GM13976 (cell line): ENCODE measurements at places on chromosomes 2 and 18.
A peak's percentile ranks its signal among the peaks of the same experiment; 100 is the strongest.

DNA sequence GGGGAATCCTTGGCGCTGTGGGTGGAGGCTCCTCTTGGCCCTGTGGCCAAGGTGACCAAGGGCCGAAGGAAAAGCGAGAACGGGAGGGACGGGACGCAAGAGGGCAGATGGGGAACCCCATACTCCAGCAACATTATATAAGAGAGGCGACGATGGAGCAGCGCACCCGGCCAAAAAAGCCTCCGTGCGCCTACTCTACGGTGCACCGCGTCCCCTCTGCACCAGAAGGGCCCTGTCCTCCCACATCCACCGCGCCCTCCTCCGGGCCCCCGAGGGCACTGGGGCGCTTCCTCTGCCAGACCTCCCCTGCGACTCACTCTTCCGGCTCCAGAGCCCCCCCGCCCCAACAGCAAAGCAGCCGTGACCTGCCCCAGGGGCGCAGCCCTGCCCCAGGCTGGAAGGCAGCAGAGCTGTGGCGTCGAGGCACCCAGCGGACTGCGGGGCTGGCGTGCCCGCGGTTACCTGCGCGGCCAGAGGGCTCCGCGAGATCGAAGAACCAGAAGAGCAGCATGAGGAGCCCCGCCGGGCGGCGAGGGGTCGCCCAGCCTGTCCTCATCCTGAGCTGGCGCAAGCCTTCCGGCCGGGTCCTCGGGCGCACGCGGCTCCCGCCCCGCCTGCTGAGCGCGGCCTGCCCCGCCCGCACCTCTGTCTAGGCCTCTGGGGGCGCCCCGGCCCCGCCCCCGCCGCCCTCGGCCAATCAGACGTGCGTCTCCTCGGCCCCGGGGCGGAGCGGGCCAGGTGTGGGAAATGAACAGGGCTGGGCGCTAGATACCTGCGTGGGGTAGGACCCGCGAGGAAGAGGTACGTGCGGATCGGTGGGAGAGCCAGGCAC, 106.3 kb upstream of the CD302 start:
- DNase-seq = peak; percentile 93

DNA sequence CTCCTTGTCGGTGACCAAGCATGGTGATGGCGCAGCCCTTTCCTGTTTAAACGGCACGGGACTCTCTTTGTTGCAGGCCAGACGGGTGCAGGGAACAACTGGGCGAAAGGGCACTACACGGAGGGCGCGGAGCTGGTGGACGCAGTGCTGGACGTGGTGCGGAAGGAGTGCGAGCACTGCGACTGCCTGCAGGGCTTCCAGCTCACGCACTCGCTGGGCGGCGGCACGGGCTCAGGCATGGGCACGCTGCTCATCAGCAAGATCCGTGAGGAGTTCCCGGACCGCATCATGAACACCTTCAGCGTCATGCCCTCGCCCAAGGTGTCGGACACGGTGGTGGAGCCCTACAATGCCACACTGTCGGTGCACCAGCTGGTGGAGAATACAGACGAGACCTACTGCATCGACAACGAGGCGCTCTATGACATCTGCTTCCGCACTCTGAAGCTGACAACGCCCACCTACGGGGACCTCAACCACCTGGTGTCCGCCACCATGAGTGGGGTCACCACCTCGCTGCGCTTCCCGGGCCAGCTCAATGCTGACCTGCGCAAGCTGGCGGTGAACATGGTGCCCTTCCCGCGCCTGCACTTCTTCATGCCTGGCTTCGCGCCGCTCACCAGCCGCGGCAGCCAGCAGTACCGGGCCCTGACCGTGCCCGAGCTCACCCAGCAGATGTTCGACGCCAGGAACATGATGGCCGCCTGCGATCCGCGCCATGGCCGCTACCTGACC, 17.1 kb downstream of the TUBB6 start:
- DNase-seq = no peak

DNA sequence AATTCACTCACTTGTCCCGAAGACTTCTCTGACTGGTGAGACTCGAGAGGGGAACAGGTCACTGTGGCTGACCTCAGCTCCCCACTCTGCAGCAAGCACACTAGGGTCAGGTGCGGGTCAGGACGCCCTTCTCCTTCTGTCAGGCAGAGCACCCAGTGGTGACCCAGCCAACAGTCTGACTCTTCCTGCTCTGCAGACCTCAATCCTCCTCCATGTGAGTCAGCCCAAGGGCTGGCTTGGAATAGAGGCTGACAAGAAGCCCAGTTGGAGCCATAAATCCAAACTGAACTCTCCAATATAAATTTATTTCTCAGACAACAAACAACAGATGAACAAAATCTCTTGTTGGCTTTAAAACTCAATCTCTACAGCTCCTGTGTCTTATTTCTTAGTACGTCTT, 253.1 kb downstream of the SH3BP4 start:
- no peak for DNase-seq

DNA sequence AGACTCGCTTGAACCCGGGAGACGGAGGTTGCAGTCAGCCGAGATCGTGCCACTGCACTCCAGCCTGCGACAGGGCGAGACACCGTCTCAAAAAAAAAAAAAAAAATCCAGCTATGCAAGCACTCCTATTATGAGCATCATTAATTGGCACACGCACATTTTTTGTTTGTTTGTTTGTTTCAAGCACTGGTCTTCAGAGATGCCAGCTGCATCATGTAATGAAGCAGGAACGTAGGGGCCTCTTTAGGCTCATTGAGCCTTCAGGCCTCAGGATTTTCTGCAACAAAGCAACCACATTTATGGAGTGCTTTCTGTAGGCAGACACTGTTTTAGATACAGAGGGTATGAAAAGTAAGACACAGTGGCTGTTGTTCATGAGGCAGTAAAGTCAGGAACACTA, 585.8 kb downstream of the CNTNAP5 start:
- no peak for DNase-seq

- peak; percentile 43 for DNase-seq
Observed at GRCh38 chr2:18149660-18150246, 271.3 kb downstream of the KCNS3 start.

- no peak for DNase-seq
Observed at GRCh38 chr2:143950704-143951103, 569.2 kb downstream of the ZEB2 start.

GRCh38 chr18:158128-159036, at the start of gene USP14:
Gene USP14, plus strand, starts transcription at chr18:158557. Its CDS starts 142 bp downstream, at chr18:158699.
- peak; percentile 99 for DNase-seq

DNA sequence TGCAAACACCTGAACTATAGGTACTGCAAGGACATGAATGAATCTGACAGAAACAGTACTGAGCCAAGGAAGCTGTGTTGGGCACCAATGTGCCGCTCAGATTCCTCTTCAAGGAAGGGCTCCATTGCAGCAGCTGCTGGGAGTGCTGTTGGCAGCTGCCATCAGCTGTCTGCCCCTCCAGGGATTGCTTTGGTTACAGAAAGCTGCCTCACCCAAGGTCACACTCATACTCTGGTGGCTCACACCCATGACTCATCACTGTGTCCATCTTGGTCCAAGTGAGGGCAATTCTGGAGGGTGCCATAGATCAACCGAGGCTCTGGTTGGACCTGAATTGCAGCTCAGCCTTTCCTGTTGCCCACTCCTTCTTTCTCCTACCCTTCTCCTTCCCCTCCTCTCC, 24.4 kb upstream of the TRPM8 start:
- no peak for DNase-seq

DNA sequence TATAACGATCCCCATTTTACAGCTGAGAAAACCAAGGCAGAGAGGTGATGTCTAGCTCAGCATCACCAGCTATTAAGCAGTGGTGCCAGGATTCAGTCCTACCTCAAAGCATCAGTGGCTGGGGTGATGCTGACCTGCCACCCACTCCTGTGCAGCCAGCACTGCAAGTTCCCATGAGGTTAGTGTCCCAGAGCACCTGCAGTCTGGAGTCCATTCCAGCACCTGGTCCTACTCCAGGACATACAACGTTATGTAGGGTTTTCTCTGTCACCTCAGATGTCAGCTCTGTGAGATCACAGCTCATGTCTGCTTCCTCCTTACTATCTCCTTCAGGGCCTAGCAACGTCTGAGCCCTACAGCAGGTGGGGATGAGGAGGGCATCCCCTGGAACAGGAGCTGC, 328.0 kb upstream of the HS6ST1 start:
- no peak for DNase-seq

- no peak for DNase-seq
Observed at GRCh38 chr2:121346859-121347258, 61.9 kb upstream of the TFCP2L1 start.

DNA sequence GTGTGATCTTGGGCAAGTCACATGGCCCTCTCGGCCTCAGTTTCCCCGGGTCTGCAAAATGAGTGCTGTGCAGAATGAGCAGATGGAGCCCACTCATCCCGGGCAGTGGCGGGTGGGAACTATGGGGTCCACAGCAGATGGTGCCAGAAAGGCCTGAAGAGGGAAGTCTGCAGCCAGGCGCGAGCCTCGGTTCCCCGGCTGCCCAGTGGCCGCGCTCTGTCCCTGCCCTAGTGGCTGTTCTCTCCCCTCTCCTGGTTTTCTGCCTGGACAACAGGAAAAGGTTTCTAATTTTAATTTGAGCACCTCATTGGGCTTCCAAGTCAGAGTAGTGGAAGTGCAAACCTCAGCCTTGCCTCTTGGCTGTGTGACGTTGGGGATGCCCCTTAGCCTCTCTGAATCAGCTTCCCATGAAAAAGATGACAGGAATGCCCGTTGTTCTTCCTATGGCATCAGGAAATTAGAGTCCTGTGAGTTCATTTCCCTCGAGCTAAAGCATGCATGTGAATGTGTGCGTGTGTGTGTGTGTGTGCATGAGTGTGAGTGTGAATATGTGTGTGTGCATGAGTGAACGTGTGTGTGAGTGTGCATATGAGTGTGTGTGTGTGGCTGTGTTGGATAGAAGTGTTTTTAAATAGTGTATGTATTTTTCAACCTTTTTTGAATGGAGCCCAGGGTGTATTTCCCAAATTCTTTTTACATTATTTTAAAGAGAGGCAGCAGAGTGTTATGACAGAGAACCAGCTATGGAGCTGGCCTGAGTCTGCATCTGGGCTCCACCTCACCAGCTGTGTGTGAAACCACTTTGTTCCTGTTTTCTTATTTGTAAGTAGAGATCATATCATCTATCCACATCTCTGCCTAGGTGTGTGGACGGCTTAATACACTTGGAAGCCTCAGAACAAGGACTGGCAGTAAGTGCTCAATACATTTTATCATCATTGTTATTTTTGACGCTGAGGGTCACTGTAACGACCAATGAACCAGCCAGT, 41.3 kb downstream of the RRM2 start:
- DNase-seq = no peak

DNA sequence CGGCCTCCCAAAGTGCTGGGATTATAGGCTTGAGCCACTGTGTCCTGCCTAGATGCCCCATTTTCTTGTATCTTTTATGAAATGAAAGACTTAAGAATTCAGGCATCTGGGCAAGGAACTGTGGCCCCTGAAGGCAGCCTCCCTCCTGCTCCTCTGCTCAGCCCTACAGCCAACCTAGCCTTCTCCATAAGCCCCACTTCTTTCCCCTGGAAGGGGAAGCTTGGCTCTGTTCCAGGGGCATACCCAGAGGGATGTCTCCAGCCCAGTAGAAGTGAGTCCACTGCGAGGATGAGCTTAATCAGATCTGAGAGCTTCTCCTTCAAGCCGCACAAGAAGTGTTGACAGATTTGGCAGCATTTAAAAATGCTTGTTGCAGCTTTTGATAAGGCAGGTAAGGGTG, 39.7 kb downstream of the RHOB start:
- no peak for DNase-seq

DNA sequence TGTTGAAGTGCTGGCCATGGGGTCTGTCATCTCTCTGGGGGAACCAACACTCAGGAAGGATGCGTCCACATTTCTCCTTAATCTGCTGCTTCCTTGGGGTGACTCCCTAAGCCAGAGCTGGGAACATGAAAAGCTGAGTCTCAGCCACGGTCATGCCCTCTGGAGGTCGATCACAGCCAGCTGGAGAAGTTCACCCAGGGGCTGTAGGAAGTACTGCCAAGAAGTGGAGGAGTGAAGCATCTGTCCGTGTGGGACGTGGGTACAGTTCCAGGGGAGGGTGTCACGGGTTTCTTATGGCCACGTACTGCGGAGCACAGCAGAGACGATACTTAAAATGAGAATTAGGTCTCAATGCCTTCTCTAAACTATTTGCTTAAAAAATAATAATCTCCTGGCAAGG, 42.4 kb upstream of the IGFBP2 start:
- DNase-seq = no peak

GRCh38 chr18:57534511-57534909, 52.0 kb downstream of the FECH start:
- no peak for DNase-seq

DNA sequence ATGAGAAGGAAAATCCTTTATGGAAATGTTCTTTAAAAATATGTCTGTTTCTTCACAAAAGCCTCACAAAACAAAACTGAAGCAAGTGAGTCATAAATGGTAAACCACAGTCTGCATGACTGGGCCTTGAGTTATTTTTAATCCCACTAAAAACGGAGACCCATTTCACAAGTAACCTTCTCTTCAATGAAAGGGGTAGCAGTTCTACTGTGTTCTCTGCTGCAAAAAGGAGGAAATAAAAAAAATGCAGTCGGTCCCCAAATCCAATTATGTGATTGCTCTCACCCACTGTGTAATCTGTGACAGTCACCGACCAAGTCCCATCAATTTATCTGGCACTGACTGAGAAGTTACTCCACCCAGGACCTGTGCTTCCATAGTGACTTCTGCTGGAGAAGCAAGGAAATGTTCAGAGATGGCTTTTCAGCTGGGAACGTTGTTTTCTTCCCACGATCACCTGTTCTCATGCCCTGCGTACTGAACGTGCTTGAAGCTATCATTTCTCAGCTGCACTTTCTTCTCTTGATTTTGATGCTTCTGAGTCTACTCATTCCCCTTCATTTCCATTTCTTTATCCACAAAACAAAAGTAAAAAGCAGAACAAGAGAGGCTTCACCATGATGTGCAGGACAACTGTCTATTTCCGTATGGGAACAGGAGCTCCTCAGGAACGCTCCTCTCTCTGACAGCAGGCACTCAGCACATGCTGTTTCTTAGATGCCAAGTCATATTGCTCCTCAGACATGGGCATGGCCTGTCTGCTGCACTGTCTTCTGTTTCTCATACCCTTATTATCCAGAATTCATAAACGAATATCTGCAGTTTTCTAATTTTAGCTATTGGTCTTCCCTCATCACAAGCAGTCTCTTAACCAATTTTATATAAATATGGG, 80.0 kb upstream of the TMEM200C start:
- DNase-seq = peak; percentile 70
